ENCODE measurements at places on chromosomes 2 and 18. TPM values are rescaled to one million over a fixed set of nuclear protein-coding genes. Genes with fewer than 3 reads are reported as not detected.
A peak's percentile ranks its signal among the peaks of the same experiment; 100 is the strongest.

DNA sequence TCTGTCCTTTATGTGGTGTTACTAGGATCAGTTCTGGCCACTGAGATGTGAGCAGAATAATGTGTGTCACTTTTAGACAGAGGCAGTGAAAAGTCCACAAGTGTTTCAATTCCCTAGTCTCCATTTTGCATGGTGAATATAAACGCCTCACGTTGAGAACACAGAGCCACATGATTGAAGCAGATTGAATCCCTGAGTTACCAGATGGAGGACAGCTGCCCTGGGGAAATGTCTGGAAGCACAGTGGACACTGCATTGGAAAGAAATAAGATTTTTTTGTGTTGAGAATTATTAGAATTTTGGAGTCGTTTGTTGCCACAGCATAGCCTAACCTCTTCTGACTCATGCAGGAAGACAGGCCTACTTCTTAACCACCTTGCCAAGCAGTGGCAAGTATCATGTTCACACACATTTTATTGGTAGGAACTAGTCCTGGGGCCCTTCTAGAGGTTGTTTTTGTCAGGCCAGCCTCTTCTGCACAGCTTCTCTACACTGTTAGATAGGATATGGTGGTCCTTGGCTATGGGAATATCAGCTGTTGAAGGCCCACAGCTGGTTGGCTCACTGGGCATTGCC lies 188.6 kb downstream of the TMEM182 start:
- ATAC-seq, result no peak
- H3K27ac ChIP-seq, result no peak overlapping the region
- H3K36me3 ChIP-seq, result no peaks in the 10 kb centered on the region
- H3K4me1 ChIP-seq, result no peaks in the 10 kb centered on the region

DNA sequence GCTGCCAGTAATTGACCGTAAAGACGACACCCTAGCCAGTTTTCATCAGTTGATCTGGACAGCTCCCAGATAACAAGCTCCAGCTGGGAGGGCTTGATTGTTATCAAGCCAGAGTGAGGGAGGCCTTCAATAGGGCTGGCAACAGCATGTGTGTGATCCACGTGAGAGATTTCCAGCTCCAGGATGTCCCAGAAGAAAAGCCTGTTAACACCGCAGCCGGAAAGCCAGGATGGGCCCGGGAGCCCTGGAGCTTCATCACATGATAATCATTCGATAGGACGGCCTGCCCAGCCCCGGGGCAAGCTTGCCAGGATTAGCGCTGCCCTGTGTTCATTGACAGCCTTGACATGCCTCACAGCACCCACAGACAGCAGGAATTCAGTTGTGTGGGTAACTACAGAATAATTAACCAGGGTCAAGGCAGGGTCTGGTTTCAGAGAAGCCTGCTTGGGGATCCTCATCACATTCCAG lies 182.5 kb downstream of the C1D start:
- H3K27ac ChIP-seq, result no peak overlapping the region
- H3K4me1 ChIP-seq, result no peaks in the 10 kb centered on the region
- no peaks in the 10 kb centered on the region for H3K27me3 ChIP-seq
- no peak overlapping the region for H3K4me3 ChIP-seq

The DQX1 gene
- total RNA-seq, result not detected

- no peak for ATAC-seq
- H3K4me1 ChIP-seq, result no peaks in the 10 kb centered on the region
- no peak overlapping the region for H3K4me3 ChIP-seq
- no peak overlapping the region for H3K27ac ChIP-seq
Observed at GRCh38 chr2:160232905-160233475, 32.9 kb upstream of the ITGB6 start.

DNA sequence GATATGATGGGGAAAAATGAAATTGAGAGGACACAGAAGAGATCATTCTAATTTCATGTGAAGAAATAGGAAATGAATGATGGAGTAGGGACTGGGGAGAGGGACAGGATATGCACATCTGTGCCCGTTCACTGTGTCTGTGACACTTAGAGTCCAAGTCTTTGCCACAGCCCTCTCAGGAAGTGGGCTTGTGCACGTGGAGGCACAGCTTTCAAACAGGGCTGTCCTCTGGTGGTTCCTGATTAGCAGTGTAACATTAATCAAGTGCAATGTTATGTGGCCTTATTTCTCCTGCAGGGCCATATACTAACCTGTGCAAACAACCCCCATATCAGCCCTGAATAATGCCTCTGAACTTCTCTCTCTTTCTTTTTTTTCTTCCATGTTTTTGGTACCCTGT lies 312.2 kb upstream of the FAM98A start:
- H3K27ac ChIP-seq, result no peak overlapping the region
- no peaks in the 10 kb centered on the region for H3K27me3 ChIP-seq
- H3K36me3 ChIP-seq, result no peaks in the 10 kb centered on the region
- H3K4me1 ChIP-seq, result no peaks in the 10 kb centered on the region
- H3K4me3 ChIP-seq, result no peak overlapping the region

GRCh38 chr18:51390702-51391101 lies 193.2 kb upstream of the MEX3C start:
- no peak overlapping the region for H3K4me3 ChIP-seq
- no peaks in the 10 kb centered on the region for H3K36me3 ChIP-seq
- no peak overlapping the region for H3K27ac ChIP-seq
- H3K4me1 ChIP-seq, result no peaks in the 10 kb centered on the region
- no peak for ATAC-seq

The RNF25 gene
- 18.7 TPM for total RNA-seq

The EFEMP1 gene
- 141 TPM for total RNA-seq

DNA sequence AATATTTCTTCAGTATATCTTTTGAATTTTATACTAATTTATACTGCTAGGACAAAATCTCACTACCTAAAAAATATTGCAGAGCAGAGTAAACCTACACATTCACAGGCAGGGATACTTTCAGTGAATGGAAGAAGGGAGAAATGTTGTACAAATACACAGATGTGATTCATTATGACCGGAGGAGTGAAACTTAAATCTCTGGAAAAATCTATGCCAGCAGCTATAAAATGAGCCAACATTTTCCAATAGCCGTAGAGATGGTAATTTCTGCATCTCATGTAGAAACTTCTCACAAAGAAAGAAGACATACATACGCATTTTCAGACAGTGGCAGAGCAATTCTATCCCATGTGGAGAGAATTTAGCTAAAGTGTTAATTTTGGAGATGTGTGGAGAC lies 54.8 kb downstream of the KCNS3 start:
- no peaks in the 10 kb centered on the region for H3K4me1 ChIP-seq
- no peak overlapping the region for H3K4me3 ChIP-seq
- ATAC-seq, result no peak
- peaks cover 22% of the 10 kb centered on the region for H3K36me3 ChIP-seq
- H3K27ac ChIP-seq, result no peak overlapping the region
- H3K27me3 ChIP-seq, result no peaks in the 10 kb centered on the region

GRCh38 chr2:5734859-5735520 lies 42.8 kb downstream of the SOX11 start:
- no peaks in the 10 kb centered on the region for H3K36me3 ChIP-seq
- peaks cover 4% of the 10 kb centered on the region for H3K27me3 ChIP-seq
- no peak overlapping the region for H3K4me3 ChIP-seq
- H3K27ac ChIP-seq, result no peak overlapping the region
- ATAC-seq, result no peak
- H3K4me1 ChIP-seq, result no peaks in the 10 kb centered on the region

The VIL1 gene
- total RNA-seq, result not detected

The CFAP53 gene
- total RNA-seq, result not detected

The GRB14 gene
- total RNA-seq, result 2.0 TPM

DNA sequence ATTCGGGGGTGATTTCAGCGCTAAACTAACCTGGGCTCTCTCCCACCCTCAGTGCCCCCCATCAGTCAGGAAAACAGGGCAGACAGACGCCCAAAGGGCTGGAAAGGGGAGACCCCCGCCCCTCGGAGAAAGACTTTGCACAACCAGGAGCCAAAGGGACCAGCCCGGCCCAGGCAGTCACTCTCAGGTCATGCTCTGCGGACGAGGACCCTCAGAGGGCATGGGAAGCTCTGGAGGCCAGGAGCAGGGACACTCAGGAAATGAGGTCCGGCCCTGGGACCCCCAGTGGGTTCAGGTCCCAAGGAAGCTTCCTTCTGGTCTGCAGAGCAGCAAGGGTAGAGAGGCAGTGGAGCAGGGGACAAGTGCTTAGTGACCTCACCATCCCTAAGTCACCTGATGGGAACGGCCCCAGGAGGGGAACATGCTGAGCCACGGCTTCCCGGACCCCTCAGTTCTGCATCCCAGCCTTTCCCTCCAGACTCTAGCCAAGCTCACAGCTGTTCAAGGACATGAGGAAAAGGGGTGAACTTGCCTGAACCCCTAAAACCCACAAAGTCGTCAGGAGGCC lies 88.0 kb upstream of the GPC1 start:
- H3K4me3 ChIP-seq, result no peak overlapping the region
- no peak overlapping the region for H3K27ac ChIP-seq
- H3K27me3 ChIP-seq, result peaks cover 15% of the 10 kb centered on the region
- no peaks in the 10 kb centered on the region for H3K36me3 ChIP-seq
- H3K4me1 ChIP-seq, result no peaks in the 10 kb centered on the region

The GALNT14 gene
- not detected for total RNA-seq

DNA sequence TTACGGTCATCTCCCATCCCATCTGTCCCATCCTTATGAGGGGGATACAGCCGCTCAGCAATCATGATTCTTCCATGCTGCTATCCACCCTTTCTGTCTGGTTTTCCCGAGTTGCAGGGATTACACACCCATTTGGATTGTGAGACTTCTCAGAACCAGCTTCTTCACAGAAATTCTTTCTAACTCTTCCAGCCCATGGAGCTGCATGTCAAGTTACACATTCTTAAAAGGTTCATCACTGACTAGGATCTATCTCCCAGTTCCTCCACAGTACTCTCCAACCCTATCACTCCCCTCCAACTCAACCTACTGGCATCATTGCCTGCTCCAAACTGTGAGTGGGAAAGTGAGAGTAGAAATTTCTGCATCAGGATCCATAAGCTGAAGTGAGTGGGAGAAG lies 558.2 kb upstream of the TNP1 start:
- ATAC-seq, result no peak
- H3K27me3 ChIP-seq, result no peaks in the 10 kb centered on the region
- no peaks in the 10 kb centered on the region for H3K36me3 ChIP-seq
- H3K27ac ChIP-seq, result peak overlapping the region; percentile 83

- H3K27me3 ChIP-seq, result no peaks in the 10 kb centered on the region
- no peak for ATAC-seq
- H3K4me1 ChIP-seq, result no peaks in the 10 kb centered on the region
- peaks cover 7% of the 10 kb centered on the region for H3K36me3 ChIP-seq
Observed at GRCh38 chr2:135076556-135076955, 24.5 kb downstream of the RAB3GAP1 start.

DNA sequence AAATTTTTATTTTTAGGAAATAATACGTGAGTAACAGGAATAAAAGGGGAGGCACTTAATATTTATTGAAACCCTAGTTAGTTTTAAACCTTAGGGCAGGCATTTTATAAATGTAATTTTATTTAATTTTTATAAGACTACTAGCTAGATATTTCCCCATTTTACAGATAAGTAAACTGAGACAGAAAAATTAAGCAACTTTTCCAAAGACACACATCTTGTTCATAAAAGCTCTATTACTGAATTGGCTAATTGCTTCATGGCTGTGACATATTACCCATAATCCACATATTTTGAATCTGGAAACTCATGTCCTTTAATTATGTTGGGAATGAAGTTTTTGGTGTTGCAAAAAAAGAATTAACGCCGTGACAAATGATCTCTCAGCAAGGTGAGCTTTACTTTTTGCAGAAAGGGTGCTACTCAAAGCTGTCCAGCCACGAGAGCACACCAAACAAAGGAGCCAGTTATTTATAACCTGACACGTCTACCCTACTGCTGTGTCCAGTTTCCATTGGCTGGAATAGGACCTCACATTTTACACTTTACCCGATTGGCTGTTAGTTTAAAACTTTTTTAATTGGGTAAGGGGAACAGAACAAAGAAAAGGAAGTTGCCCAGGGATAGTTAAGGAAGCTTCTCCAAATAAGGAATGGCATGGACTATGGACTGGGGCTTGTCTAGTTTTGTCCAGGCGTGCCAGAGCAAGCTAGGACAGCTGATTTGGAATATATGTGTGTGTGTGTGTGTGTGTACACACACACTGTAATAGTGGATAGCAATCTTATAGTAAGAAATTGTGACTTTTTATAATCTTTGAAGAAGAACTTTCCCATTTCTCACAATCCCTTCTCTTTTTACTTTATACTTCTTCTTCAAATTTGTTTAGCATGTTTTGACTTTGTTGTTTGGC lies 54.2 kb downstream of the COMMD1 start:
- no peaks in the 10 kb centered on the region for H3K36me3 ChIP-seq
- H3K27me3 ChIP-seq, result no peaks in the 10 kb centered on the region
- H3K4me1 ChIP-seq, result no peaks in the 10 kb centered on the region
- H3K27ac ChIP-seq, result no peak overlapping the region
- ATAC-seq, result no peak

- no peaks in the 10 kb centered on the region for H3K36me3 ChIP-seq
- H3K27ac ChIP-seq, result peak within 1 kb of the TSS; percentile 97
- peak; percentile 98 for ATAC-seq
- peaks cover 32% of the 10 kb centered on the region for H3K4me1 ChIP-seq
- no peaks in the 10 kb centered on the region for H3K27me3 ChIP-seq
Observed at GRCh38 chr2:26345545-26346453, at the start of gene SELENOI. SELENOI (plus strand) TSS chr2:26346143; CDS start chr2:26346233, 90 bp downstream.

- H3K4me3 ChIP-seq, result no peak overlapping the region
- no peaks in the 10 kb centered on the region for H3K27me3 ChIP-seq
- no peaks in the 10 kb centered on the region for H3K36me3 ChIP-seq
- H3K4me1 ChIP-seq, result peaks cover 9% of the 10 kb centered on the region
Observed at GRCh38 chr2:226963528-226963927, 127.7 kb downstream of the RHBDD1 start.

DNA sequence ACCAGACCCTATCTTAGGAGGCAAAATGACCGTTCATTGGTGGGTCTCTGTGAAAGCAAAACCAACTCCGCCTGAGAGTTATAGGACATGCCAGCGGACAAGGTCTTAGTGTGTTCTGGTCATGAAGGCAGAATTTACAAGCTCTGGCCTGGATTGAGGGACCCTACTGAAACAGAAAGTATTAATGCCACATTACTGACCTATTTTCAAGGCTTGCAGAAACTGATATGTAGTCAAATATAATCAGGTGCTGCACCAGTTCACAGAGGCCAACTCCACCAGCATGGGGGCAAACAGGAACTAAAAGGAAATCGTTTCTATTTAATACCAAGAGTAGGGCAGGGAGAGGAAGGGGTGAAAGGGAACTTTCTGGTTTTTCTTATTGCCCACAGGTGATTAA lies 19.7 kb downstream of the TYMS start:
- no peak overlapping the region for H3K27ac ChIP-seq
- H3K4me1 ChIP-seq, result peaks cover 36% of the 10 kb centered on the region
- no peak overlapping the region for H3K4me3 ChIP-seq
- no peaks in the 10 kb centered on the region for H3K27me3 ChIP-seq
- no peaks in the 10 kb centered on the region for H3K36me3 ChIP-seq
- no peak for ATAC-seq

The GBX2 gene
- total RNA-seq, result not detected

The AKAIN1 gene
- not detected for total RNA-seq

All from gastroesophageal sphincter (tissue), 4 donors.